NCI-H146 (cell line): ENCODE measurements at places on chromosomes 3 and 15.

GRCh38 chr3:114877378-114878113 lies 269.5 kb downstream of the ZBTB20 start:
- peak; percentile 16 for DNase-seq

DNA sequence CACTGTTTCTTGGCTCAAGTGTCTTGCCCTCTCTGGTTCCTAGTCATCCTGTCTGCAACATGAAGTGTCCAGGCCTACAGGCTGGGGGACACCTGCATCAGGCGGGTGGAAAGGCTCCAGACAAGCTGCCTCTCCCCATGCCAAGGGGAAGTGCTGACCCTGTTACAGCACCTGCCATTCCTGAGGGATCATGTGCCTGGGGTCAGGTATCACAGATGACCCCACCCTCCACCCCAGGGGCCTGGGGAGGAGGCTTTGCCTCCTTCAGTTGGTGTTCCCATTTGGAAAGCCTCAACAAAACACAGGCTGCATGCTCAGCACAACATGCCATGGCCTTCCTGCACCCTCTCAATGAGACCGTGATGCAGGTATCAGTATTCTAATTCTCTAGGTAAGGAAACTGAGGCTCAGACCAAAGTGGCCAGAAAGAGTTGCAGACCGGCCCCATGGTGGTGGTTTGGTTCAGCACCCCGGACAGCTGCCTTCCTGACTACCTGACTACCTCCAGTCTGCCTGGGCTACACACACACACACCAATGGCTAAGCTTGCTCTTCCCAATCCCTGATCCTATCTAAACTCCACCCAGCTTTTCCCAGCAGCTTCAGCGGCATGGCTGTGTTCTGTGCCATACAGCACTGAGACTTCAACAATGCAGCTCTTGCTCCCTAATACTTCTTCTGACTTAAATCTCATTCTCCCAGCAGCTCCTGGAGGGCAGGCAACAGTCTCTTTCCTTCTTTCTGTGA lies 69.7 kb upstream of the LINGO1 start:
- DNase-seq, result no peak

DNA sequence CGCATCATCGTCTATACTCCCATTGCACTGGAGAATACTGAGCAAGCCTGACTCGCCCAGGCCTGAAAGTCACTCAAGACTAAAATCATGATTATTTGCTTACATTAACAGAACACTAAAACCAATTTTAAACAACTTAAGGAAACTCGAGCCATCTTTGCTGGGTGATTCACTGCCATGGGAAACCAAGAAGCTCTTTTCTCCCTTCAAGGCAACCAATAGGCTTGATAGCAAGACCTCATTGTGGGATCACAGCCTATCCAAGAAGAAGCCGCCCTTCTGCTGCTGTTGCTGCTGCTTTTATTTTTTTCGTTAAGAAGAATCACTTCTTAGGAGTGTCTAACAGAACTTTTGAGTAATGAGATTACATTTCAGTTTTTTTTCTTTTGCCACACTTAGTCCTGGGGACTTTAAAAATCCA lies 479.4 kb downstream of the FOXP1 start:
- no peak for DNase-seq

GRCh38 chr3:123623346-123623880 lies 38.6 kb upstream of the HACD2 start:
- DNase-seq, result no peak

DNA sequence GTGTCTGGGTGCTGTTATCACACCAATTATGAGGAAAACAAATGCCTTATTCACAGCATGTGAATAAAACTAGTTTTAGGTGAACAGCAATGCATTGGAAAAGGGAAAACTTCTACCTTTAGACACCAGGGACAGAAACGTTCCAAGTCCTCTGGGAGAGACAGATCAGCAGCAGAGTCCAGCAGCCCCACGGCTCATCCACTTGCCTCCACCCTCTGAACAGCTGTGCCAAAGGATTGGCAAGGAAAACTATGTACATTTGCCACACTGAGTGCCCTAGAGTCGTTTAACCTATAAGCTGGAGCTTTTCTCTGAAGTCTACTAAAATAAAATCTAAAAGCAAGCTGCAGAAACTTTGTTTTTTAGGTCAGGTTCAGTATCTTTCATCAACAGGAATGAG lies 107.7 kb upstream of the EIF1B start:
- DNase-seq, result no peak

- no peak for DNase-seq
Measured at GRCh38 chr3:150327678-150328653, 80.1 kb upstream of the TSC22D2 start.

DNA sequence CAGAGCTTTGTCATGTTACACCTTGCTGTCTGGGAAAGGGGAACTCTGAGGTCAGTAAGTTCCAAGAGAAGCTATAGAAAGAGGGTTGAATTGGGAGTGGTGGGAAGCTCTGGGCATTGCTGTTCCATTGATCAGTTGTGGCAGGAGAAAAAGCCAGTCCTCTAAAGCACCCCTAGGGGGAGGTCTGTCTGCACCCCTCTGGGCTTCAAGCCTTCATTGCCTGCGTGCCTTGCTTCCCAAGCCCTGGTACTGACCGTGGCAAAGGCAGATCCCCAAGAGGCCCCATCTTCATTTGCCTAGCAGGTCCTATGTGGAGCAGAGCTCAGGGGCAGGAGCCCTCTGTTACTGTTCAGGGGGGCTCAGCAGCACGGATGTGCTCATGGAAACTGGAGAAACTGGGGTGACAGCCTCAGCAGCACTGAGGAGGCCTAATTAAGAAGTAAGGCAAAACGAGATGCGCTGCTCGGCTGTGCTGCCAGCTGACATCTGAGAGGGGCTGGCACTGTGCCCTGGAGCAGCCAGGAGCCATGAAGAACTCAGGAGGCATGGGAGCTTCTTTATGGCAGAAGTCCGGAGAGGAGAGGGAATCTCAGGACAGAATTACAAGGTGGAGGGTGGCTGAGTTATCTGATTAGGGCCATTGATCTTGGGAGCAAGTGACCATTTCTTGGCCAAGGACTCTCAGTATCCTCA lies 270.9 kb downstream of the RPLP1 start:
- no peak for DNase-seq

DNA sequence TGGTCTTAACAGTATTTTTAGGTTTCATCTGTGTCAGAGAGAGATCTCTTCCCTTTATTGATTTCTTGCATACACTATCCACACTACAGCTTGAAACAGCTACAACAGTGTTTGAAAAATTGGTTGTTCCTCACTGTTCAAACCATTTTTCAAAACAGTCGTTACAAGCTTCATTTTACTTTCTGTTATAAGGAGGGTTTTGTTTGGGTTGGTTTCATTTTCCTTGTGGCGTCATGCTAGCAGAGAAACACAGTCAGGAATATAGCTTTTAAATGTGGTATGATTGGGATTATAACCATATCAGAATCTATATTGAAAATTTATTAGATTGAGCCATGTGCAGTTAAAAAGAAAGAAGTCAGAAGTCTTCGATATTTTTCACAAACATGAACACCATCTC lies 400.6 kb downstream of the ZBTB20 start:
- no peak for DNase-seq

- DNase-seq, result no peak
Measured at GRCh38 chr3:45312836-45313493, 75.4 kb upstream of the LARS2 start.

- no peak for DNase-seq
Measured at GRCh38 chr3:63167113-63167512, 111.0 kb upstream of the SYNPR start.

GRCh38 chr15:100803171-100803440 lies 76.5 kb upstream of the ALDH1A3 start:
- no peak for DNase-seq

GRCh38 chr15:99631255-99631654 lies 65.5 kb downstream of the MEF2A start:
- no peak for DNase-seq

GRCh38 chr15:82040862-82041261 lies 5.0 kb downstream of the MEX3B start:
- peak; percentile 81 for DNase-seq

GRCh38 chr3:143538577-143538981 lies 309.7 kb downstream of the SLC9A9 start:
- DNase-seq, result no peak

DNA sequence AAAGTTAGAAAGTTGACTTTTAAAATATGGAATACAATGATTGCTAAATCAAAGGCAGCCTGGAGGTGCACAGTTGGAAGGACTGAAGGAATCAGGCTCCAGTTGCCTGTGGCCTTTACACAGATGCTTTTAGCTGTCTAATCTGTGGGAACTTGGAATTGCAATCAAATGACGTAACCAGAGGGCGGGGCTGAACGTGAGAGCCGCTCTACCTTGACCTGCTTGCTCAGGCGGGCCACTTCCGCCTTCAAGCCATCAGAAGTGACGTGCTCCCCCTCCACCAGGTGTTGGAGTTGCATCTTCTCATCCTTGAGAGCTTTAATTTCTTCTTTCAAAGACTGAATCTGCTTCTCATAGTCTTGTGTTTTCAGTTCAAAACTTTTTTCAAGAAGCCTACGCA lies 37.7 kb upstream of the GNB5 start:
- no peak for DNase-seq

DNA sequence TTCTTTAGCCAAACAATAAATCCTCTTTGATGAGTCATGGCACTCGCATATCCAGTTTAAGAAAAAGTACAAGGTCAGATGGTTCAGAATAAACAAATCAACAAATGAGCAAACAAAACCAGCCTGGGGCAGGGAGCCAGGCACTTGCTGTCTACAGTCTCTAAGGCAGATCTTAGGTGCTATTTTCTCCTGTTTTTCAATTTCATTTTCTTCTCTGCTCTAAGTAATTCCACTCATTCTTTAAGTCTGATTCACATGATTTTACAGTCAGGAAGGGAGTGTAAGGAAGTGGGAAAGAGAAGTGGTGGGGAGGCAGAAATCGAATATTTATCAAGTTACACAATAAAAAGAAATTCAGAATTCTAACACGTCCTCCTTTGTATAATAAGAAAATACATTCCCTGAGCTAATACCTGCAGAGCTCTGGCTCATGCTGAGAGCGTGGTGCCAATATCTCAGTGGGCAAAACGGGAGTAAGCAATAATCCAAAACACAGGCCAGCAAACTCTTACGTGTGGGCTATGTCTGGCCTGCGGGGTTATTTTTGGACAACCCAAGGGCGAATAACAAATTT lies 298.6 kb downstream of the ADAMTS17 start:
- DNase-seq, result no peak

GRCh38 chr3:187738331-187739093 lies 6.8 kb downstream of the BCL6 start:
- DNase-seq, result peak; percentile 63

DNA sequence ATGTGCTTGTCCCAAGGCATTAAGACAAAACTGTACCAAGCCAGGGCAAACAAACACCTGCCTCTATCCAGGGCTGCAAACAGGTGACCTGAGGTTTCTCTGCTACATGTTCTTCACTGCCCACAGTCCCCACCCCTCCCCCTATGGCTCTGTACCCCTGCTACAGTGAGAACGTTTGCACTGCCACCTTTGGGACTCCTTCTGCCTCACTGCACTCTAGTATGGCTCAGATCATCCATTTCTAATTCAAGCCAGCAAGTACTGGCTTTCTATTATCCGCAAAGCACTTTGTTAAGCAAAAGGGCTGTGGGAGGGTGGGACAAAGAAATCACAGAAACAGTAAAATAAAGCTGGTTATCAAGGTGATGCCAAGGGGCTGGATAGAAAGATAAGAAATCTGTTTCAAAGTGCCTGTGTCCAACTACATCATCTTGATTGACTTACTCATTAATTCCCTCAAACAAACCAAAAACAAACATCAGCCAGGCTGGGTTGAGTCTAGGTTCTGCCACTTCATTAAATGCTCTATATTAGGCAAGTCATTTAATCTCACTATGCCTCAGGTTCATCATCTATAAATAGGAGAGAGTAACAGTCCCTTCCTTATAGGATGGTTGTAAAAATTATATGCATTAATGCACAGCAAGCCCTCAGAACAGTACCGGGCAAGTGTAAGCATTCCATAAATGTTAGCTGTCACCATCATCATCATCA lies 95.3 kb downstream of the PDZRN3 start:
- DNase-seq, result no peak

DNA sequence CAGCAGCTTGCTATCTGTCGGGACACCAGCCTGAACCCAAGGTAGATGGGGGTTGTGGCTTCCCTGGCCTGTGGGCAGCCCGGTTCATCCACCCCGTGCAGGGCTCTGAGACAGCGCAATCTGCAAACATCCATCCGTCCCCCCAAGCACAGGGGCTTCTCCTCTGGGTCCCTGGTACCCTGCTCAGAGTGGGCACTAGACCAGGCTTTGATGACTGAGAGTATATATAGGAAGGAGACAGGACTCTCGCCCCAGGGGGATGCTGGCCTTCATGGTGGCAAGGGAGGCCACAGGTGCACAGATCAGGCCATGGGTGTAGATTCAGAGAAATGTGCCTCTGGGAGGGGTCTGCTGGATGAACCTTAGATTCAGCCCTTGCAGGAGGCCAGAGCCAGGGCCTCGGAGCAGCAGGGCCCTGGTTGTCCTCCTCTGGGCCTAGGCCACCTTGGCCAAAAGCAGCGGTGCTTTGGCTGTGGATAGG lies 40.3 kb downstream of the CFAP100 start:
- no peak for DNase-seq

GRCh38 chr3:57226176-57226575 lies 1.4 kb upstream of the APPL1 start:
- DNase-seq, result no peak

DNA sequence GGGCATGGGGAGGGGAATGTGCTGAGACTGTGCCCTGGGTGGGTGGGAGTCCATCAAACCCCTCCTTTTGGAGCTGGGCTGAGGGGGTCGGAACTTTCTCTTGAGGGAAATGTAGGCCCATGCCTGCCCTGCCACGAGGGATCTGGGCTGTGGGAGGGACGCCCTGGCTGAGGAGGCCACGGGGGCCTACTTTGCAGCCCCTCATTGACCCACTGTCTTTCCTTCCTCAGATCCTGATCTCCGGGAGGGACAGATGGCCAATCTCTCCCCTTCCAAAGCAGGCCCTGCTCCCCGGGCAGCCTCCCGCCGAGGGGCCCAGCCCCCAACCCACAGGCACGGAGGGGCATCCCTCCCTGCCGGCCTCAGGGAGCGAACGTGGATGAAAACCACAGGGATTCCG lies 25.3 kb downstream of the LOXL1 start:
- DNase-seq, result no peak

DNA sequence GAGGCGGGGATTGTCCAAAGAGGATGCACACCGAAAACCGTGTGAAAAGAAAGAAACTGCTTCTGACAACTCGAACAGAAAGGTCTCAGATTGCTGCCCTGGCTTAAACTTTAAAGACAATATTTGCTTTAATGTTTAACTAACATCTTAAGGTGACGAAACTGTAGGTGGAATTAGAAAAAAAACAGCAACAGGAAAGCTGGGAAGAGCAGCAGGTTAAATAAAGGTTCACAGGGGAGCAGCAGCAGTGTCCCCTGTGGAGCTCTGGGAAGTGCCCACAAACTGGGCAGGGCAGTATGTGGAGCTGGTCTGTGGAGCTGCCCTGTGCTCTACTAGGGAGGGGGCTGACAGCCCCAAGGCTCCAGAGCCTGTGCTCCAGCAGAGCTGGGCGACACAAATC lies 25.4 kb downstream of the RUVBL1 start:
- no peak for DNase-seq

DNA sequence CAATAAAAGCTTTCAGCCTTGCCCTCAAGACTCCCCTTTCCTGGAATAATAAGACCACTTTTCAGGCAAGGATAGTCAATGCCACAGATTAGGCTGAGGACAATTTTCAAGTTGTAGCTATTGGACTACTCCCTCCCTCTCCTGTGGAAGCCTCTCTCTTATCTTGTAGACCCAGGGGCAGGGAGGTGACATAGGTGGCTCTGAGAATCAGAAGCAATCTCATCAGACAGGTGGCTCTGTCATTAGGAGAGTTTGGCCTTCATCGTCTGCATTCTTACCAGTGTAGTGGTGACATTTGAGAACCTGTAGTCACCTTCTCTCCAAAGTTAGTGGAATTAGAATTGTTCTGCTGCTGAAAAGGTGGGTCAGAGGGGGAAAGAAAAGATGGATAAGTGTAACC lies 80.0 kb downstream of the LARS2 start:
- no peak for DNase-seq
